ENCODE measurements at places on chromosomes 1 and 21. TPM values are rescaled to one million over a fixed set of nuclear protein-coding genes. Genes with fewer than 3 reads are reported as not detected.

DNA sequence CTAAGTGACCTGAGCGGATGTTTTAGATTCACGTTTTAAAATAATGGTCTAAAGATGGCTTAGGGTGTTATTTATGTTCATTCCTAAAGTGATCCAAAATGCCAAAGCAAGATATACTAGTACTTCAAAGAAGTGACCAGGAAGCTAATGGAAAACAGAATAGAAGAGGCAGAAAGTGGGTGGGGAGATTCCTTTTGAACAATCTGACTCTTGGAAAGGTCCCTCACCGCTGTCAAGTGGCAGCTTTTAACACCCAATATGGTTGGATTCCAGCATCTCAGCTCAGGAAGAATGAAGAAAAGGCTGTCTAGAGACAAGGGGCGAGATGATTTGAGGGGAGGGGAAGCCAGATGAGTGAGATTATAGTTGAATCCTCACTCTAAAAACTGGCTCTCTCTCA, 90.3 kb downstream of the SCMH1 start:
- no peak for DNase-seq

GRCh38 chr1:179178183-179178582, 51.3 kb downstream of the ABL2 start:
- DNase-seq = no peak

DNA sequence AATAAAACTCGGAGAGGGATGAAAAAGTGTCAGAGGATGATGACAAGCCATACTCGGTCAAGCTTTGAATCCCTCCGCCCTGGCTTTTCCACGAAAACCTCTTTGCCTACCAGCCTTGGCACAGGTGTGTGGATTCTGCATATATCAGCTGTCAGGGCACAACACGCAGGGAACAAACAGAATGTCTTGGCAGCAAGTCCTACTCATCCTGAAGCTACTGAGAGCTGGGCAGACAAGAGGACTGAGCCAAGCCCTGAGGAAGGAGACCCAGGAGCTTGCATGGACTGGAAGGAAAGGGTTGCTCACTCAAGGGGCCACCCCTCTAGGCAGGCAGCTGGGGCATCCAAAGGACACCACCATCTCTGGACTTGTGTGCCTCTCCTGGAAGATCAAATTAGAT, 132.4 kb downstream of the HMGB4 start:
- no peak for DNase-seq

DNA sequence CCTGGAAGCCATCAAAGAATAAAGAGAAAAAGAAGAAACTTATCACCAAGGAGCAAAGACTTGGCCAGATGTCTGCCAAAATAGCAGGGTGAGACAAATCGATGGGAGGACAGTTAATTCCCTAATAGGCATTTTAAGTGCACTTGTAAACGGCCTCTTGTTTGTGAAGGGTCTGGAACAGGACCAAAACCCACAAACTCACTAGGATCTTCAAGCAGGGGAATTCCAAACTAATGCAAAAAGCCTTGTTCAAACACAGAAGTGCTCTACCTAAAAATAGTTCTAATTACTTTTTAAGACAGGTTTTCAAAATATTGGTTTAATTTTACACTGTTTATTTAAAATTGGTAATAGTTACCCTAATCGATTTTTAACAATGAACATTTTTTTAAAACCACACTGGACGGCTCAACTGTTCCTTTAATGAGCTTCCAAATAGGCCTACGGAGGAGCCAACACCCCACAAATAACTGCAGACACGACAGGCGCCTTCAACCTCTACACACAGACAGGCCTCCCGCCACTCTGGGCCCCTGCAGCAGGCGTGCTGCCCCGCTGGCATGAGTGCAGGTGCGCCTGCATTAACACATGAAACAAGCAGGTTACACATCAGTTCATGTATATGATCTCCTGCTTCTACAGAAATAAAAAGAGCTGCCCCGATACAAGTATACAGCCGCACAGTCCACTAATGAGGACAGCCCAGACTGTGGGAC, 15.8 kb downstream of the UBE2G2 start:
- DNase-seq = peak; percentile 42

GRCh38 chr1:31745096-31745945, 18.8 kb downstream of the ADGRB2 start:
- DNase-seq = peak; percentile 78

DNA sequence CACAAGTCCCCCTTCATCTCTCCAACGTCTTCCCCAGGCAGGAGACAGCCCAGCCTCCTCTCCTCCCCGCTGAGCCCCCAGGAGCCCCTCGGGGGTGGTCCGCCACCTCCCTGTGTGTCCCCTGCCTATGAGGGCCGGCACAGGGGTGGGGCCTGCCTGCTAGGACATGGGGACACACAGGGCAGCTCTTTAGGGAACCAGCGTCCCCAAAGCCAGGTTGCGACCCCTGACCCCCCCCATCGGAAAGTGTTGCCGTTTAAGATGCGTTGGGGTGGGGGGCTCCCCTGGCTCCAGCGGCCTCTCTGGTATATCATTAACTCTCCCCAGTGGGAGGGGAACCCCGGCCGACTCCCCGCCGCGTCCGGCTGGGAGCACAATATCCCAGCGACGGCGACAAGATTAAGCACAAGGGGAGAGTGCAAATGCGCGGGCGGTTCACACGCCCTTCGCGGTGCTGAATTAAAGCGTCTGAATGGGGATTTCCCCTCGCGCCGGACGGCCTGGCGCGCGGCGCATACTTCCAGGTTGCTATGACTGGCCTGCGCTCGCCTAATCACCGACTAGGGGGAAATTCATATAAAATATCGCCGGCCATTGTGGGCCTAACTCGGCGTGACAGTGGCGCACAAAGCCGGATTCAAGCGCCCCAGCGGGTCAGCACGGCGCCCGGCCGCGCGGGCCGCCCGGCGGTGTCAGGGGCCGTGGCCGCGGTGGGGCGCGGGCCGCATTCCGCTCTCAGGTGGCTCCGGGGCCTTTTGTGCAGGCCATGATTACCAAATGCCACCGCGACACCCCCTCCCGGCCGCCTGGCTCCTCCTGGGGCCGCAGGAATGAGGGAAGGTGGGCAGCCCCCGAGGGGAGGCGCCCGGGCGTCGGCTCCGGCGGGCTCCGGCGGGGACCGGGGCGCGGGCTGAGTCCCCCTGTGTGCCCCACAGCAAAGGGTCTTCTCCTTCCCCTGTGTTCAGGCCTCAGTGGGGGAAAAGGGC, 30.9 kb downstream of the WNT3A start:
- DNase-seq = peak; percentile 61

- no peak for DNase-seq
Observed at GRCh38 chr1:43868741-43869067, 64.9 kb upstream of the ARTN start.

DNA sequence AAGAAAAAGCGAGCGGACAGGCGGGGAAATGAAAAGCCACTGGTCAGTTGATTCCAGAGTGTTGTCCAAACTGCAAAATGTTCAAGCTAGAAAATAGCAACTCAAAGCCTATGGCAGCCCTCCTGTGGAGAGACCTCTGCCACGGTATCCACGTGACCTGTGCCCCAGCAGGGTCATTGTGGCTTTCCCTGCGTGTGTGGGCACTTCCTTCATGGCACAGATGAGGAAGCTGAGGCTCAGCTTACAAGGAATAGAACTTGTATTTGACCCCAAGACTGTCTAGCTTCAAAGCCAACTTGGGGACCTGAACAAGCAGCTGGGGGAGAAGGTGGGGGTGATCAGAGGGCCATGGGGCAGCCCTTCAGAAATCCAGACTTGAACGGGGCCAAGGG, 15.6 kb upstream of the PLEKHG5 start:
- DNase-seq = no peak

GRCh38 chr1:204431310-204432184, 19.9 kb upstream of the PPP1R15B start:
- DNase-seq = peak; percentile 74

DNA sequence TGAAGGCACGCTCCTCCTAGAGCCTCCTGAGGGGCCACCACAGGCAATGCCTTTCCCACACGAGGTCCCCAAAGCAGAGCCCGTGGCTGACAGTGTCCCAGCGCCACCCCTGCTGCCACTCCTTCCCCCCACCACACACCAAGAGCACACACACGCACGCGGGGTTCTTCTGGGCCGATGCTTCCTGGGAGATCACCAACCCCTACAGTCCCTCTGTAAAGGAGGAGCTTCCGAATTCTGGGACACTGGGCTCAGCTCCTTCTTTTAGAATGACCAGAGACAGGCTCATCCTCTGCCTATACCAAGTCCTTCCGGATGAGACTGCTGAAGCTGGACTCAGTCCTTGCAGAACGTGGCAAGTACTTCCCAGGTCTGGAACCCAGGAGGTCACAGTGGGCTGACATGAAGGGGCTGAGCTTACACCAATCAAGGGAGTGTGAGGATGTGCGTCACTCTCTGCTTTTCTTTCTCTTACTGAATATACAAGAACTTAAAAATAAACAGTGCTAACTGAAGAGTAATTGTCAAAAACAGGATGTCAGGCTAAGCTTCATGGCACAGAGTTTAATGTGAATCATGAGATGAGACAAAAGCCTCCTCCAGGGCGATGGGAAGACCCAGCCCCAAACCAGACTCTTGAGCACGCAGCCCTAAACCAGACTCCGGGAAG, 12.7 kb downstream of the SSU72 start:
- no peak for DNase-seq

DNA sequence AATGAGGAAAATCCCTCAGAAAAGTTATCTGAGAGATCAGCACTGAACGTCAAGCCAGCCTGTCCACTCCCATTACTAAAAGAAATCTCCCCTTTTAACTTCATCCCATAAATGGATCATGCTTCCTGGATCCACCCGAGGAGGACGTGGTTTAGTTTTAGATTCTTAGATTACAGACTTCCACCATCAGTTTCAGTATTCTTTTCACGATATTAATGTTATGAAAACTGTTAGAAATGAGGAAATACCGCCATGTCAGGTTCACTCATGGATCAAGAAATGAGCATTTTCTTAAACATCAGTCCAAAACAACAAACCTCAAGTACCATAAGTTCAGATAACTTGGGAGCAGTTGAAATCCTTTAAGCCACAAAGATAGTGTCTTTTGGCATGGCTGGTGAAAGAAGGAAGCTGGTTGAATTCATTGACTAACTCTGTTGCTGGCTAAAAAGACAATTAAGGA, 49.8 kb downstream of the NFIA start:
- no peak for DNase-seq

GRCh38 chr21:16070207-16070651, 340.4 kb downstream of the USP25 start:
- no peak for DNase-seq

DNA sequence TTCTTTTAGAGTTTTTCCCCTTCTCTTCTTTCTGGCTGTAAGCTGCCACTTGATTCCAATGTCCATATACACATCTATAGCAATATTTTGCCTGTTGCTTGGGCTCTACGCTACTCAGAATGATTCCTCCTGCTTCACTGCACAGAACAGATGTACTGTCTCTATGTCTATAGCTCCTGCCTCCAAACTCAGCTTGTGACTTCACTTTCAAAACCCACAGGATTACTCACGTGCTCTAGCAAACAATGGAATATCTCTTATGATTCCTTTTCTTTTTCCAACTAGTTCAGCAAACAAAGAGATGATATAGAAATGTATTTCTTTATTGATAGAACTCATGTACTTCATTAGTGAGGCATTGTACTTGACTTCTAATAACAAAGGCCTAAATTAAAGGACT, 80.5 kb upstream of the SOX13 start:
- peak; percentile 9 for DNase-seq

GRCh38 chr1:19656134-19656779, 8.4 kb upstream of the HTR6 start:
- no peak for DNase-seq

DNA sequence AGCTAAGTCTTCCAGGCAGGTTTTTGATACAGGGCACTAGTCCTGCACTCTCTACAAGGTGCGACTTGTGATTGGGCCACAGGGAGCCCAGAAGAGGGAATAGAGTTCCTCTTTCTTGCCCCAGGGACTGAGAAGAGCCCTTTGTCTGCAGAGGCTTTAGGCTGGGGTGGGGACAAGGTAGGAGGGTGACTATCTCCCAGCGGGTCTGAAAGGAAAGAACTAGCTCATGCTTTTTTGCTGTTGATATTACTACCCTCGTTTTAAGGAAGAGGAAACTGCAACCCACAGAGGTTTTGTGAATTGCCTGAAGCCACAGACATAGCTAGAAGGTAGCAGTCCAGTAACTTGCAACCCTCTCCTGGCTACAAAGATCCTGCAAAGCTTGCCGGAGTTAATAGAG, 615.2 kb downstream of the MATN1 start:
- DNase-seq = no peak

- no peak for DNase-seq
Observed at GRCh38 chr1:227666286-227666685, 68.8 kb downstream of the JMJD4 start.

DNA sequence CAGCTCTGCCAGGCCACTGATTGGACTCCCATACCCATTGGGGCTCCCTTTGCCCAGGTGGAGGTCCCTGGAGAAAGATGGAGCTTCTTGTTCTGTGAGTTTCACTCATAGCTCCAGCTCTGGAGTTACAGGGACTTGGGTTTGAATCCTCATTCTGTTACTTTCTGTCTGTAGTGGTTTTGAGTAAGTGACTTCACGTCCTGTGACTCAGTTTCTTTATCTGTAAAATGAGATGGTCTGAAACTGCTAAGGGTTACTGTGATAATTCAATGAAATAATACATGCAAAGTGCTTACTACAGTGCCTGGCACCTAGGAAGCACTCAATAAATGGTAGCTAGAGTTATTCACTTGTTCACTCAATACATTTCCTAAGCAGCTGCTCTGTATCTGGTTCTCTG, 88.5 kb upstream of the SLC2A1 start:
- DNase-seq = no peak

GRCh38 chr1:85584923-85585322, 4.4 kb downstream of the CCN1 start:
- peak; percentile 64 for DNase-seq

DNA sequence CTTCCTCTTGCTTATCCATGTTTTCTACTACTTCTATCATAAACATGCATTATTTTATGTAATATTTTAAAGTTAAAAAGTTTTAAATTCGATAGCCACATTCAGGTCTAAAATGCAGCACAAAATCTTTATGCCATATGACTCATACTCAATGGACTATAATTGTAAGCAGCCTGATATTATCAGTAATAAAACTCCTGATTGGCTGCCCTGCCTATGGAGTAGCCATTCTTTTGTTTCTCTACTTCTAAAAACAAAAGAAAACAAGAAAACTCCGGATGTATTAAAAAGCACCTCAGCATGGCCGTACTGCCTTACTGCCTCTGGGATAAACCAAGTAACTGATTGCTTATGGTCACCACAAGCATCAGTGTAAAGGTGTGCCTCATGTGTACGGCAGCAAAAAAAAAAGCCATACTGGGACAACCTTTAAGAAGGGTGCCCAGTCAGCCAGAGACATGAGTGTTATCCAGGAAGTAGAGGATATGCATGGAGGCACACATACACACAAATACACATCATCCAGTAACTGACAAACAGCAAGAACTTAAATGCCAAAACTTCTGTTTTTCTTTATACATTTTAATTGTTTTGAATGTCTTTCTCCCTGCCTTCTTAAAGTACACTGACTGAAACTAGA, 9.2 kb downstream of the SLC35D1 start:
- no peak for DNase-seq

GRCh38 chr1:72322910-72323309, 40.6 kb upstream of the NEGR1 start:
- DNase-seq = no peak

Gene TRPM2
- 4.4 TPM for total RNA-seq

Gene PROX1
- 1.5 TPM for total RNA-seq

Gene TCP10L
- total RNA-seq = 2.9 TPM

Gene HOOK1
- total RNA-seq = 1.1 TPM

Data from Daoy (cell line).